ENCODE measurements at places on chromosomes 3 and 15. TPM values are rescaled to one million over a fixed set of nuclear protein-coding genes. Genes with fewer than 3 reads are reported as not detected.

GRCh38 chr3:62918131-62918530 is 42.9 kb upstream of the CADPS start:
- DNase-seq: no peak

DNA sequence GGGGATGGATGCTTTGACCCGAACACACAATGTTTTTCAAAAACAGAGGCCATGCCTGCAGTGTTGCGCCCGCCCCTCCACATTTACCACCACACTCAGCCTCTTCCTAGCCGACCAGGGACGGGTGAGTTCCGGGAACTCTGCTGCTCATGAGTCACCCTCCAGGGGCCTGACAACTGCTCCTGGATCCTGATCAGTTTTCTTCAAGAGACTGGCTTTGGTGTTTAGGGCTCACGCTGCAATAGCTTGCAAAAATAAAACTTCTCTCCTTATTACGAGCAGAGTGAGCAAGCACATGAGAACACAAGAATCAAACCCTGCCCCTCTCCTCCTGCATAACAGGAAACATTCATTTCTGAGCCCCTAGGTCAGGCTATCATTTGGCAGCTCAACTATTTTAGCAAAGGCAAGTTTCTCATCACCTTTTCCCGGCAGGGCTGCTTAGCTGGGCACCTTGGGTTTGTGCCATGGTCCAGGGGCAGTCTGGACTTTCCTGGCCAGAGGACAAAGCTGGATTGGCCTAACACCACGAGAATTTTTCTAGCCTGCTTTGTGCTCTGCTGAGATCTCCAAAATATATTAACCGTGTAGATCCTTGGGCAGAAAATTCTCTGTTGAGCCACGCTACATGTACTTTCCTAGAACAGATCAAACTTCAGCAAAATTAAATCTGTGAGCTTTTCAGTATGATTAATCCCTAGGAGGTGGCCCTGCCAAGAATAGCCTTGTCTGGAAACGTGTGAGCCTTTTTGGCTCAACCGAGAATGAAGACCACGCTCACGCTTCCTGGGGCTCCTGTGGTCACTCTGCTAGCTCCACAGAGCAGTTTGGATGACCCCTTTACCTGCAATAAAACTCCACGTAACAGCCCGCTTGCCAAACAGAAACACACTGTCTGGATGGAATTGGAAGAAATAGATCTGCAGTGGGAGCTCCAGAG is 52.7 kb upstream of the SPATA12 start:
- peak; percentile 90 for DNase-seq

GRCh38 chr3:45593708-45594601 is 596 bp upstream of the LIMD1 start:
- DNase-seq: peak; percentile 73

- DNase-seq: no peak
Observed at GRCh38 chr3:114770874-114771273, 376.2 kb downstream of the ZBTB20 start.

DNA sequence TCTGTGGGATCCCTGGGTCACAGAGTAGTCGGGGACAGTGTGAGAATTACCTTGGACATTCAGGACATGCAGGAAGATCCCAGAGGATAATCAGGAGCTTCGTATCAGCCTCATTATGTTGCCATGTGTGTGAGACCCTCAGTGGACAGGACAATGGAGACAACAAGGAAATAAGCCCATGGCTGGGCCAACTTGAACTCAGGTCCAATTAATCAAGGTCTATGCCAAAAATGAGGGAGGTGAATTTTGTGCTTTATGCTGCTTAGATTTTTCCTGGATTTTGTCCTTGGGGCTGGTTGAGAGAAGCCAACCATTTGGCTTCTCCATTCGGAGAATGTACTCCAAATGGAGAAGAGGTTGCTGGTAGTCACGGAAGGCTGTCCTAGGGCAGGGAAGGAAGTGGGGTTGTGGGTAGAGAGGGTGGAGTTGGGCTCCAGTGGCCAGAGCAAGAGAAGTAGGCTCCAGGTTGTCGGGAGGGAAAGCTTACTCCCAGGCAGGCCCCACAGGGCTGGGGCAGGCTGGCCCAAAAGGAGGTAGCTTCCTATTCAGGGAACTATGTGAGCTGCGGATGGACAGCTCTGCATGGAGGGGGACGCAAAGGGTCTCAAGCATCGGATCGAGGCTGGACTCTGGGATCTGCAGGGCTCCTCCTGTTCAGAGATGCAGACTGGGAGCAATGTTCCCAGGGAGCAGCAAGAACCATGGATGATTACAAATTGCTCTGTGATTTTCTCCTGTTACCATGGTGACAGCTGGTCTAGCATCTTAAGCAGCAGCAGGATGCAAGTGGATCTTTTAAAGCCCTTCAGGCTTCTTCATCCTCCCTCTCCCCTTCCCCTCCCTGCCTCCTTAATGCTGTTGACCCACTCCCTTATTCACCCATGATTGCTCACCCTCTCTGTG is 91.1 kb downstream of the WNT7A start:
- no peak for DNase-seq

- DNase-seq: no peak
Observed at GRCh38 chr3:58084788-58085543, 76.7 kb downstream of the FLNB start.

DNA sequence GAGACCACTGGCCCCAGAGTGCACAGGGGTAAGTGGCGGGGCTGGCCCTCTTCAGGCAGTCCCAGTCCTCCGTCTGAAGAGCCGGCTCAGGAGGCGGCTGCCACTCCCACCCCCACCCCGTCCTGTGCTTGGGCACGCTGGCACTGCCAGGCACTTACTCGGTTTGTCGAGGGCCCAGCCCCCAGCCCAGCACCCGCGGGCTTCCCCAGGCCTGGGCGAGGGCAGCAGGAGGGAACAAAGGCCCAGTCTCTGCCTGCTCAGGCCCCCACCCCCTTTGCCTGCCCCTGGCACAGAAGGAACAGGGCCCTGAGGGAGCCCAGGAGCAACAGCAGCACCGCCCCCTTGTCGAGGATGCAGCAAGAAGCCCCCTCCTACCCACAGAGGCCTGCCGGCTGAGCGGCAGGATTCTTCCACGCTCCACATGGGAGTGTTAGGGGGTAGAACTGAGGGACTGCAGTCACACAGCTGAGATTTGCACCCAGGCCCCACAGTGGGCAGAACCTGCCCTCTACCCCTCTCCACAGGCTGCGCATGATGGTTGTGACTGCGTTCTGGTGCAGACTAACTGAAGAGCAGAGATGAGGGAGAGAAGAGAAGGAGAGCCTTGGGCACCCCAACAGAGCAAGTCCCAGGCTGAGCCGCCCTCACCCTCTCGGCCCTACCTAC is 8.9 kb downstream of the DUSP7 start:
- DNase-seq: no peak

GRCh38 chr15:98967096-98967495 is 40.5 kb downstream of the PGPEP1L start:
- DNase-seq: no peak

GRCh38 chr3:35064761-35065160 is 574.6 kb upstream of the ARPP21 start:
- no peak for DNase-seq

DNA sequence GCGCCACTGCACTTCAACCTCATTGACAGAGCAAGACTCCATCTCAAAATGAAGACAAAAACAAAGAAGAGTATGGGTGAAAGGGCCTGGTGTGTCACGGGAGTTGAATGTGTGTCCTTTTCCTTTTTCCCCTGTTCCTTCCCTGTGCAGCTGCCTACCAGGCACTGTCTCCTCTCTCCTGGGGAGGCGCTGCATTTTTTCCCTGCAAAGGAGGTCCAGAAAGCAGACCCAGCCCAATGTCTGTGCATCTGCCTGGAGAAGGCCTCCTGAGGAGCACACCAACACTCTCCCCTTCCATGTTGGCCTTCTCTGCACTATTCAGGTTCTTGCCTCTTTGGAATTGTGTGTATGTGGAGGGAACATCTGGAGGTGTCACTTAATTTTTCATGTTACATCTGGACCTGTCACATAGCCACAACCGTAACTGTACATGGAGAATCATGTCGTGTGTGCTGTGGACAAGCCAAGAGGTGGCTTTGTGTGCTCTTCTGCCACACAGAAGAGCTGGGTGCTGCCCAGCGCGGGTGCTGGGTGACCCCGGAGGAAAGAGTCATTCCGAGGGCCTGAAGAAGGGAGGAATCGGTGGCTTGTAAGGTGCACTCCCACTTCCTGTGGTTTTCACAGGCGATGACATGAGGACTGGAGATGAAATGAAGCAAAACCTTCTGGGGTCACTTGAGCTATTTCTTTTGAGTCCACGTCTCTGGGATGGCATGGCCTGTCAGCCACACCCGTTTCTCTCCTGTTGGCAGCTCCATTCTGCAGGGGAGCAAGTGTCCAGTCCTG is 46.5 kb upstream of the CGNL1 start:
- no peak for DNase-seq

GRCh38 chr3:9615003-9615628 is 34.2 kb upstream of the MTMR14 start:
- DNase-seq: no peak

GRCh38 chr3:123098426-123099330 is 31.9 kb downstream of the PDIA5 start:
- peak; percentile 48 for DNase-seq

DNA sequence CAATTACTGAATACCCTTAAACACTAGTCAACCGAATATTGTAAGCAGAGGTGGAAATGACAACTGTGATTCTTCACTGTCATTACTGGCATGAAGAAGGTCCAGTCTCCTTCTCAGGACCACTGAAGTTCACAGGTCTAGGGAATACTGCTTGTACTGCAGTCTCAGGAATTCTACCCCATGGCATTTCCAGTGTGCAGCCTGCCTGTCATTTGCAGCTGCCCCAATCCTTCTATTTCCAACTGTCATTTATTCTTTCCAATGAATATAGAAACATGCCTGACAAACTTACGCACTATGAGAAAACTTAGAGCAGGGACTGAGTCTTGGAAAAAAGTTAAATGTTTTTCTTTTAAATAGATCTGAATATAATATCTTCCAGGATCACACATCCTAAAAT is 308.0 kb upstream of the THBS1 start:
- no peak for DNase-seq

- DNase-seq: no peak
Observed at GRCh38 chr15:71934446-71934845, 124.1 kb downstream of the NR2E3 start.

GRCh38 chr3:25007974-25008658 is 419.9 kb upstream of the RARB start:
- DNase-seq: no peak

SCAANT1 gene
- 1.6 TPM for polyA plus RNA-seq

CHRD gene
- polyA plus RNA-seq: 1.9 TPM

NAALADL2 gene
- polyA plus RNA-seq: 0.24 TPM
